ENCODE measurements at places on chromosomes 6 and 20.

- no peak for DNase-seq
Observed at GRCh38 chr6:23981923-23982322, 144.1 kb upstream of the NRSN1 start.

- DNase-seq = no peak
Observed at GRCh38 chr6:25387483-25387882, 108.3 kb downstream of the CARMIL1 start.

DNA sequence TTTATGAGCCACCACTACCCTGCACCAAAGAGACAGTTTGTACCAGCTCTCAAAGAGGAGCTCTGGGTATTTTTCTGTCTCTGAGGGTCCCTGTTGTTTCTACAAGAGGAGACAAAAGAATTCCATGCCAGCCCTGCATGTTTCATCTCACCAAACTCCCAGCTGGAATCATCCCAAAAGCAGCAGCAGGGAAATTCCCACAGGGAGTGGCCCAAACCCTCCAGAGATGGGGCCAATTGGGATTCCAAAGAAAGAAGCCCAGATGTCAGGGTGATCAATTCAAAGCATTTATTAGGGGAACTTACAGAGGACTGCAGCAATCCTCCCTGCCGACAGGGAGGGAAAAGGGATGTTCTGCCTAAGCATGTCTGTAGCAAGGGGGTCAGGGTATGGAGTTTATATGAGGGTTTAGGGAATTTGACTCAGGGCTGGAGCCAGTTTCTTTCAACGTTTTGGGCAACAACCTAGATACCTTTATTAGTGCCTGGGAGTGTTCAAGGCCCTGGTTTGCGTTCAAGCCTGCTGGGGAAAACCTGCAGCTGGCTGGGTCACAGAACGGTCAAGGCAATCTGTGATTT, 47.2 kb downstream of the MUC22 start:
- DNase-seq = peak; percentile 70

- peak; percentile 10 for DNase-seq
Observed at GRCh38 chr6:137217801-137218472, 1.2 kb downstream of the IFNGR1 start.

- DNase-seq = no peak
Observed at GRCh38 chr20:20765696-20766365, 53.4 kb upstream of the RALGAPA2 start.

GRCh38 chr20:53038299-53038698, 66.1 kb downstream of the TSHZ2 start:
- DNase-seq = no peak

- no peak for DNase-seq
Observed at GRCh38 chr6:140320081-140321080, 945.9 kb upstream of the CITED2 start.

DNA sequence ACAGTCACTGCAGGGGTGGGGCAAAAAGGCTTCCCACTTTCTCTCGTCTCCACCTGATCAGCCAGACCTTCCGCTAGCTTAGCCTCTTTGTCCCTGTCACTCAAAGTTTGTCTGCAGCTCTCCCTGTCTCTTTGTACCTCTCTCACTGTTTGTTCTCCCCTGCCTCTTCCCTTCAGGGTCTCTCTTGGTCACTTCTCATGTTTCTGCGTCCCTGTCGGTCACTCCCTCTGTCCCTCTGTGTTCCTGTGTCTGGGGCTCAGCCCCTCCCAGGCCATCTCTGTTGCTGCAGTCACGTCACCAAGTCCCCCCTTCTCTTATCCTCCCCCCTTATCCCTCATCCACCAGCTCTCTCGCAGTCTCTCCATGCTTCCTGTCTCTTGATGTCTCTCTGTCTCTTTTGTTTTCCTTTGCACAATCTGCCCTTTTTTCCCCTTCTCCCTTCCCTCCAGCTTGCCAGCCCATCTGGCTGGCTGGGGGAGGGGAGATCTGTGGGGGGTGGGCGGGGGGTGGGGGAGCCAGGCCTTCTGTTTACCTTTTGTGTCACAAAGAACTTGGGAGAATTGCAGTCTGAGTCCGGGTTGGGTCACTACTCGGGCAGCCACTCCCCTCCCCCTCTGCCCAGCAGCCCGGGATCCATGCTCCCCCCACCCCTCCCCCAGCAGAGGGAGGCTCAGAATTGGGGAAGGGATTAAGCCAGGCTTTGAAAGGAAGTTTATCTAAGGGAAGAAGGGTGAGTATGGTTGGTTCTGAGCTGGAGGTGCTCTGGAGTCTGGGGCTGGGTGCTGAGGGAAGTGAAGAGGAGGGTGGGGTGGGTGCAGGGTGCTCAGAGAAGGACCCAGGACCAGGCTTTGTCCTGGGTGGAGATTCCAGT, 32.3 kb downstream of the FOXP4 start:
- peak; percentile 55 for DNase-seq

DNA sequence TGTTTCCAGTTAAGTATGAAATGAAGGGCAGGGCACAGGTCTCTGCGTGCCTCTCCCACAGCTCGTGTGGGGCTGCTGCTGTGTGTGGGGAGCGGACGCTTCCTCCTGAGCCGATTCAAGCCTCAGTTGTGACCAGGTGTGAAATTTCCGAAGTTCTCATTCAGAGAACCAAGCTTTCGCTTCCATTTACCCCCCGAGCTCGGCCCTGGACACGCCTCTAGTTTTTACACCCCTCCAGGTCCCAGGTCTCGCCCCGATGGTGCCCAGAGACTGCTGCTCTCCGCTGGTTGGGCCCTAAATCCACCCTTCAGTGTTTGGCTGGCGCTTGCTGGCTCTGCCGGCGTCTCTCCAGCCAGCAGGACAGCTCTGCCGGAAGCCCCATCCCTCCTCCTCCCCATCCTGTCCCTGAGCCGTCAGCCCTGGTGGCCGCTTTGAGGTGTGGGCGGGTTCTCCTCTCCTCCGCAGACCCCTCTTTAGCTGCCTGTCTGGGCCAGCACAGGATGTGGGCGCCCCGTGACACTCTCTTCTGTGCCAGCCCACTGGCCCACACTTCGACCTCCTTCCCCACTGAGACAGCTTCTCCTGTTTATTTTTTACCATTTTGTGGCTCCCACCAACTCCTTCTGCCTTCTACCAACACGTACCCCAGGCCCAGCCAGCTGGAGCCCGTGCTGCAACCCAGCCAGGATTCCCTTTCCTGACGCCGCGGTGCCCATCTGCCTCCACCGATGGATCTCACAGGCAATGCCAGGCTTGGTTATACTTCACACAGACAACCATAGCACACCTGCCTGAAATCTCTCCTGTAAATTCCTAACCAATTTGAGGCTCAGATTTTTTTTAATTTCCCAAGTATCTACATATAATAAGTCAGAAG, 142.8 kb downstream of the DLL1 start:
- no peak for DNase-seq

GRCh38 chr6:54525731-54526130, 217.5 kb downstream of the TINAG start:
- DNase-seq = peak; percentile 76

DNA sequence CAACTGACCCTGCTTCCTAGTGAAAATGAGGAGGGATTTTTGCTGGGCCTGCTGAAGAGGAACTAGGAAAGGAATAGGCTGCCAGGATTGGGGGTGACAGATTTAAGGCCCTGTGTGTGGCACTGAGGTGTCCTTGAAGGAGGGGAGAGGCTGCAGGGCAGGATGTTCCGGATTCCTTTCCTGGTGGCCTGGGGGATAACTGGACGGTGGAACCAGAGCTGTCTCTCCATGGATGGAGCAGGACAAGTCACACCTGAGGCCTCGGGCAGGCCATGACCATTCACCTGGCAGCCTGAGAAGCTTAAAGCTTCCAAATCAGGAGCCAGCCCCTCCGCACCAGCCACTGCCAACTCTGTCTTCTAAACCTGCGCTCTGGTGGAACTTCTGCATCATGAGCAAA, 56.0 kb upstream of the SLC22A23 start:
- no peak for DNase-seq

GRCh38 chr6:138328210-138328609, 49.5 kb upstream of the SMIM28 start:
- DNase-seq = no peak

GRCh38 chr6:16706911-16707783, 54.1 kb downstream of the ATXN1 start:
- DNase-seq = no peak

- DNase-seq = no peak
Observed at GRCh38 chr20:57262784-57263609, 3.4 kb downstream of the BMP7 start.

- DNase-seq = peak; percentile 41
Observed at GRCh38 chr20:54650052-54650719, 174.8 kb downstream of the DOK5 start.

DNA sequence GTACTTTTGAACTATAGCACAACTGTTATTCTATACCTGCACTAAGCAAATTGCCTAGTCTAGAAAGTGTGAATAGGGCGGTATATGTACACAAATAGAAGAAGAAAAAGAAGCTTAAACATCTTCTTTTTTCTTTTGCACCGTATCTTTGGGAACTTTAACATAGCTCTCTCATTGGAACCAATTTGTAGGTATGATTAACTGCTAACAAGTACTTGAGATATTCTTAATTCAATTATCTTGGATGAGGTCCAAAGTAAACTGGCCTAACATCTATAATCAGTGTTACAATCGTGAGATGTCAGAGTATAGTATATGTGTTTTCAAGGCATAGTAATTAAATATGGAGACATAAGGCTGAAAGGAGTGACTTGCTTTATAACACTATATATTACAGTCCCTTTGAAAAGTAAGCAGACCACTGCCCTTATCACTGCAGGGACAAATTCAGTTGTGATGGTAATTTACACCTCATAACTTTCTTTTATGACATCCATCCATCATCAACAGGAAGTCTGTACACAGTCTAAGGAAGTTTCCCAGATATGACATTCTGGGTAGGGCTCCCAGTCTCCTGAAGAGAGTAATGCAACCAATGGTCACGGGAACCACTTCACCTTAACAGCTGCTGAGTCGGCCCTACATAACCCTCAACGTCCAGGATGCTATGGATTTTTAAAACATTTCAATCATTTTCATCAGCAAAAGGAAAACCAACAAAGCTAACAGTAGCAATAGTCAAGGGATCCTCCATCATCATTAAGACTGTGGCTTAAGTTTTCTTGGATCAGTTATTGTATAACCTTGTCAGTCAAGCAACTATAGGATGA, 37.6 kb downstream of the NKAIN2 start:
- no peak for DNase-seq

DNA sequence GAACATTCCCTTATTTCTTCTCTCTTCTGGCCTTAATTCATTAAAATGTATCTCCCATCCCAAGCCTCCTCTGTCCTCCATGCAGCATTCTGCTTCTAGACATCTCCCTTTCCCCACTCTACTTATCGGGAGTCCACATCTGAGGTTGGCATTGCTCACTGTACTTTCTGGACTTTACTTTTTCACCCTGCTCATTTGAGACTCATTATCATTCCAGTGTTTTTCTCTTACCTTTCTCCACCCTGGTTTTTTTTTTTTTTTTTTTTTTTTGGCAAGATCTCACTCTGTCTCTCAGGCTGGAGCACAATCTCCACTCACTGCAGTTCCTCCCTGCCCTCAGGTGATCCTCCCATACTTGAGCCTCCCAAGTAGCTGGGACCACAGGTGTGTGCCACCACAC, 4.5 kb downstream of the ENPP3 start:
- DNase-seq = no peak

DNA sequence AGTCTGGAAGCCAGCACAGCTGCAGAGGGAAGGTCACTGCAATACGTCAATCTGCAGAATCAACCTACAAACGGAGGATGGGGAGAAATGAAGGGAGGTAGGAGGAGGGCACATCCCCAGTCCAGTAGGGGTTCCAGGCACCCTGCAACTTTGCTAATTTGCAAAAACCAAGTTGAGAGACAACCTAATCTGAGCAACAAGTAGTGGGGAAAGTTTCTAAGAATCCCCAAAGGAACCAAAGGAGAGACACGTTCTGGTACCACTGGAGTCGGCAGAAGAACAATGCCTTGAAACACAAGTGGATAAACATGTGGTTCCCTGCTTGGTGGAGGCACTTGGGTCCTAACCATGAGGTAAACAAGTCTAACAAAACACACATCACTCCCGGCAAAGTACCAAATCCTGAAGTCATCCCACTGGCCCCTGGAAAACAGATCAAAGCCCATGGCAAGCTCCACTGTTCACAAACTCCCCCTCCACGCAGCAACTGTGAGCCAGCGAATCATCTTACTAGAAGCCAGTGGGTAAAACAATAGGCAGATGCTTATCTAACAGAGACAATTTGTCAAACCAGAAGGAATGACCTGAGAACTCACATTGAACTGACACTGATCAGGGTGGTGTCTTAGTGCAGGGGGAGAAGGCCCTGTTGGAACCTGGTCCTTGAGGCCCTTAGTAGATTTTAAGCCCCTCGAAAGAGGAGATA, 4.7 kb downstream of the MRPS18A start:
- no peak for DNase-seq

GRCh38 chr6:128275030-128275429, 245.4 kb downstream of the PTPRK start:
- no peak for DNase-seq
